ENCODE measurements at places on chromosomes 11 and 22.

DNA sequence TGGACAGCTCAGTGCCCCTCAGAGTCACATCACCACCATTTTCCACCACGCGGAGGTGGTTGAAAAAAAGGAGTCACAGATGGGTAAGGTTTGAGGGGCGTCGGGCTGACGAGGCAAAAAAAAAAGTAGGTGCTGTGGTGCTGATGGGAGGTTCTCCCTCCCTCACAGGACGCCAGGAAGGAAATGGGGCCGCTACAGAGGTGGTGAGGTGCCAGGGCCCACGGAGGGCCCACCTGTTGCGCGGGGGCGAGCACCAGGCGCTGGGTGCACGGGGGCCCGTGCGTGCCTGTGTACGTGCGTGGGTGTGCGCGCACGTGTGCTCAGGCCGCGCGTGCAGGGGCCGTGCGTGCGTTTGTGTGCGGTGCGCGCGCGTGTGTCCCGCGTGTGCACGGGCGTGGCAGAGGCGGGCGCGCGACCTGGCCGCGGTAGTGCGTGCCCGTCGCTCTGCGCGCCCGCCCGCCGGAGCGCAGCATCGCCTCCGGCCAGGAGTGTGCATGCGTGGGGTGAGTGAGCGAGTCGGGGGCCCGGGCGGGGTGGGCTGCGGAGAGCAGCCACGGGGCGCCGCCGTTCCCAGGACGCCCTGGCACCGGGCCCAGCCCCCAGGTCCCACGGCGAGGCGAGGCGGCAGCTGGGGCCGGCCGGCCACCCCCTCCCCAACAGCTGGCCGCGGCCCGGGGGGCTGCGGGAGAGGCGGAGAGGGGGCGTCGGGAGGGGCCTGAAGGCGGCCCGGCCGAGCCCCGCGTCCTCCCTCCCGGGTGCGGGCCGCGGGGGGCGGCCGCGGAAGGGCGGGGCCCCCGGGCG, 2.8 kb downstream of the PDGFB start:
- no peak for DNase-seq

DNA sequence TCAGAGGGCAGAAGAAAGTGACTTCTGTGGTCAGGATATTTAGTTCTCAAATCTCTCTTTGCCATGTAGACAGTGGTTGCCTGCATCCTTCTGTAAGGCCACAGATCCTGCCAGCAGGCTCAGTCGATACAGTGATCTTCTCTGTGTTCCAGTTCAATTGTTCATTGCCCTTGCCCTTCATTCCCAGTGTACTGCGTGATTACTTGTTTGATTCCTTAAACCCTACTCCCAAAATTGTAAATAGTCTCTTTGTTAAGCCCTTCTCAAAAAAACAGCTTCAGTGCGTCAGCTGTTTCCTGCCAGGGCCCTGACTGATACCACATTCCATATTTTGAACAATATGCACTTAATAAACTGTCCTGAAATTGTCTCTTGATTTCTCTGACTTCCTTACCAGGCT, 9.3 kb upstream of the TYR start:
- no peak for DNase-seq

- no peak for DNase-seq
Measured at GRCh38 chr11:34513682-34514449, at the start of gene ELF5. TSS of gene ELF5 (minus strand) at chr11:34513794. CDS start at chr11:34505749, 8,045 bp downstream.

DNA sequence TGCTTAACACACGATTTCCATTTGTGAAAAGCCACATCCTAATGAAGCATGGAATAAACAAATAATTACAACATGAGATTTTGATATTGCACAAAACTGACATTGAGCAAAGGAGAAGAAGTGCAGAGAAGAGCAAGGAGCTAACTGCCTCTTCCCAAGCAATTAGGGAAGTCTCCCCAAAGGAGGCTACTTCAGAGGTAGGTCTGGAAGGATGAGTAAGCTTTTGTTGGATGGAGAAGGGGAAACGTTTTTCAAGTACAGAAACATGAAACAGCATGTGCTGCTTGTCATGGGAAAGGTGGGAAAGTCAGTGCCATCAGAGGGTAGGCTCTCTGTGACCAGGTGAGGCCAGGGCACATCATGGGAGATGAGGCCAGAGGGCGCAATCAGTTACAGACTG, 132.2 kb upstream of the SESN3 start:
- DNase-seq: no peak

- no peak for DNase-seq
Measured at GRCh38 chr22:18057568-18058209, 20.1 kb upstream of the PEX26 start.

DNA sequence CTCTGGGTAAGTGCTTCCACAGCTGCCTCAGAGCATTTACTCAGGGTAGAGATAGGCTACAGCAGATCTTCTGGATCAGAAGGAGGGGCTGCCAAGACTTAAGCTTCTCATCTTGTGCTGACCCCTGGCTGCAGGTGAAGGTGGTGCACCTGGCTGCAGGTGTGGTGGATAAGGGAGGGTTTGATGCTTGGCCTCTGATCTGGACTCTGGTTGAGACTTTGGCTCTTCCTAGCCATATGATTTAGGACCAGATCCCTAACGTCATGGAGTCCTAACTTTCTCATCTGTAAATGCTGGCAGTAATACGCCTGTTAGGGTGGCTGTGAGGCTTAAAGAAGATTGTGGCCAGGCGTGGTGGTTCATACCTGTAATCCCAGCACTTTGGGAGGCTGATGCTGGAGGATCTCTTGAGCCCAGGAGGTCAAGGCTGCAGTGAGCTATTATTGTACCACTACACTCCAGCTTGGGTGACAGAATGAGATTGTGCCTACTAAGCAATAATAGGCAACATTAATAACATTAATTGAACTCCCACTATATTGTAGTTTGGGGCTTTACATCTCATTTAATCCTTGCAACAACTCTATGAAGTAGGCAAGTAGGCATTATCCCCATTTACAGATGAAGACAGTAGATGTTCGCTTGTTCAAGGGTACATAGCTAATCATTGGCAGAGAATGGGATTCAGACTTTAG, 10.7 kb downstream of the DTX4 start:
- no peak for DNase-seq

DNA sequence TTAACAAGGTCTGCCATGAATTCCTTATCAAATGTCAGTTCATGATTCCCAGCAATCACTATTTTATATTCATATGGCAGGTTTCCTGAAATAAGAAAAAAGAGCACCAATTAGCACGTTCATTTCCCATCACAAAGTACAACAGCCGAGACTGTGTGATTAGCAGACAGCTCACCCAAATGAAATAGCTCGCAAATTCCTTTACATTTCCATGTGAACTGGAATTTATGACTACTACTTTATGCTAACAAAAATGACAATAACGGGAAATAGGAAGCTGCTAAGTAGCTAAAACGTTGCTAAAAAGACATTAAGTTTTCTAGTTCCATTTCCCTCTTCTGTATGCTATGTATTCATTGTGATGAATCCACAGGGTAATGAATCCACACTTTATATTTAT, 90.7 kb downstream of the MPPED2 start:
- no peak for DNase-seq

DNA sequence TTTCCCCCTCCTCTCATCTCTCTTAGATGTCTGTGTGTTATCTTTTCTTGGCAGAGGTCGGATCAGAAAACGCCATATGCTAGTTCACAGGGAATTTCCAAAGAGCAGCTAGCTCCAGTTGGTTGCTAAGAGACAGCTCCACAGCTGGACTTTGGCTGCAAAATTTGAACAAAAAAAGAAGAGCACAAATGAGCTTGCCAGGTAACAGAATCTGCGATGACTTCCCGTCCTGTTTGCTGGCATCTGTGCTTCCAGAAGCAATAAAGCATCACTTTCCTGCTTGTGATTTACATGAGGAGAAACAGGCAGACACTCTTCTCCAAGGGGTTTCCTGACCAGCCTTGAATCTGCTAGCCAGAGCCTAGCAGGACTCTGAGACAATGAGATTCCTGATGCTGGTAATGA, 596.0 kb upstream of the B3GAT1 start:
- peak; percentile 70 for DNase-seq

GRCh38 chr11:82080160-82080559, 653.5 kb downstream of the FAM181B start:
- no peak for DNase-seq

- DNase-seq: no peak
Measured at GRCh38 chr11:117819096-117820040, 5.2 kb downstream of the FXYD2 start.

GRCh38 chr22:49536571-49537131, 291.0 kb downstream of the BRD1 start:
- DNase-seq: no peak

DNA sequence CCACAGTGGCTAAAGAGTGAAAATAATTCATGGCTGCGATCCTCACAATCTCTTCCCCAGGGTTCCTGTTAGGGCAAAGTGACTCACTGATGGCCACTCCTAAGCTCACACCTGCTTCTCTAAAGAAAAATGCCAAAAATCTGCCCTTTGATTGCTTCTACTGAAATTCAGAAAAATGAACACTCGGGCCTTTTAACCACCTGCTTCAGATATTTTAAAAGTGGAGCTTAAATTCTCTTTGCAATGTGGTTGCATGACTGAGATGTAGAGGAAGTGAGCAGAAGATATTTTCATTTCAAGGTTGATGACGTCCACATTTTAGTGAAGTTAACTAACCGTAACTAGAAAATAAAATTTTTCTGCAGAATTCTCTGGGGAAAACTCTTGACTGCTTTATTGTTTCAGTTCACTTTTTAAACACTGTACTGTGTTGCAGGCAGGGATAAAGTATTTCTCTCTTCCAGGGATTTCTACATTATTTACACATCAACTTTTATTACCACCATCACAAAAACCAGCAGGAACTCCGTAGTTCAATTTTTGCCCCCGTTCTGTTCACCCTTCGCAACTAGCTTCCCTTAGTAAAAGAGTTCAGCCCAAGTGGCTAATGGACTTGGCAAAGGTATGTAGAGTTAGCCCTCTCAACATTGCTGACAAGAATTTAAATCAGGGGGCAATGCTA, 8.5 kb downstream of the RAB30 start:
- DNase-seq: no peak

DNA sequence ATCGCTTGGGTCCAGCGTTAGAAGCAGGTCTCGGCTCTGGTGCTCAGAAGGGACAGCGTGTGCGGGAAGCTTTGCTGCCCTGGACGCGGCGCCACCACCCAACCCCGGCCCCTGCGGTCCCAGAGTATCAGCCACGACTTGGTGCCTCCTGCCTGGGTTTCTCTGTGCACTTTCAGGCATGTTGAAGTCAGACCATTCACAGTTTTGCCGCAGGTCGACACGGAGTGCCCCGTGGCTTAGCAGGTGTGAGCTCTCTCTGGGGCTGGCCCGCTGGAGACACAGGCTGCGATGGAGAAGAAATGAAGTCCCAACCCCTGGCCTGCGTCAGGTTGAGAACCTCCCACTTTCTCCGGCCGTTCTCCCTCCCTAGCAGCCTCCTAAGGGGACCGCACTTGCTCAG, 494.5 kb downstream of the BRD1 start:
- DNase-seq: no peak

DNA sequence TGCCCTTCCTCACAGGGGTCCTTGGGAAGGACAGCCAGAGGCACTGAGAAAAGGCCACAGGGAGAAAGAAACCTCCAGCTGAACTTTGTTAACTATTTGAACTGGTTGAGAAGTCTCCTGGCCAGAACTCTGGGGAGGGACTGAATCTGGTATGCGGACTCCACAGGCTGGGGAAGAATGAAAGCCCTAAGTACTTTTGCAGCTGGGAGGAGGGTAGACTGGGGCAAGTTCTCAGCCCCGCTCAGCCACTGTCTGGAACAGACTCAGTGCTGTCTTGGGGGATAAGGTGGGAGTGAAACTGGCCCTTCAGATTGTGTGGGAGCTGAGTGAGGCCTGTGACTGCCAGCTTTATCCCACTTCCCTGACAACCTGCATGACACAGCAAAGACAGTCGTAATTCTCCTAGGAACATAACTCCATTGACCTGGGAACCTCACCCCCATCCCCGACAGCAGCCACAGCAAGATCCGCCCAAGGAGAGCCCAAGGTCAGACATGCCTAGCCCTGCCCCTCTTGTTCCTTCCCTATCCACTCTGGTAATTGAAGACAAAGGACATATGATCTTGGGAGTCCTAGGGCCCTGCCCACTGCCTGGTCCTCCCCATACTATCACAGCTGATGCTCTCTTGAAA, 475.1 kb upstream of the CNTN5 start:
- DNase-seq: no peak

GRCh38 chr11:1252371-1253102, 29.7 kb downstream of the MUC5B start:
- DNase-seq: no peak

DNA sequence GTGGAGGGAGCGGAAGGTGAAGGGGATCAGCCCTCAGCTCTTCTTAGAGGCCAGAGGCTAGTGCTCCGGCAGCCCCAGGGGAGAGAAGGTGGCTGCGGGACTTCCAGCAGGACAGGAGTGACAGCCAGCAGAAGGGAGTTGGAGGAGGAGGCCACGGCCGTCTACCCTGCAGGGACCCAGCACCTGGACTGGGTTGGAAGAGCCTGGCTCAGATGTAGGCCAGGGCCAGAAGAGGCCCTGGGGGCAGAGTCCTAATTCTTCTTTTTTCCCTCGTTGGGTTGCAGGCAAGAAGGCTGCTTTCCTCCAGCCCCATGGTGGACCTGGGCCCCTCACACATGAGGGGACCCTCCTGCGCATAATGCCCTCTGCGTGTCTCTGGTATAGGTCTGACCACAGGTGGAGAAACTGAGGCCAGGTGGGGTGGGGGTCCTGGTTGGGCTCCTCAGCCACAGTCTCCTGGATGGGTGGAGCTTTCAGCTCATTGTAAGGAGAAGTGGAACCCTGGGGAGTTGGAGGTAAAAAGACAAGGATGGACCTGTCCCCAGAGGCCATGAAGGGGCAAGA, 2.3 kb upstream of the MCAM start:
- no peak for DNase-seq

DNA sequence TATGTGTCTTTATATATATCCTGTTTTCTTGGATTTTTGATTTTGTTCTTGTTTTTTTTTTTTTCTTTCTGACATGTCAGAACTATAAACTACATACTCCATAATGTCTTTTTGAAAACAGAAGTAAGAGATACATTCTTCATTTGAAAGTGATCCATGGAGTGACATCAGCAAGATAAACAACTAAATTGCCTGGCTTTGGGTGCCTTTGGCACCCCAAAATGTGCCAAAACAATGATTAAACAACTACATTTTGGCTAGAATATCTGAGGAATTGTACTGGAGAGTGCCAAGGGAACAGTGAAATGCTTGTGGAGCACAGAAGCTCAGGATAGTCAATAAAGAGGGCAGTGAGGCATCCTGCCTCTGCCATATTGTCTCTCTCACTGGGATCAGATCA, 766.1 kb upstream of the ANO3 start:
- DNase-seq: no peak

- no peak for DNase-seq
Measured at GRCh38 chr11:69010964-69011623, 2.0 kb downstream of the MRGPRF start.

- no peak for DNase-seq
Measured at GRCh38 chr11:61694946-61695706, 14.9 kb downstream of the DAGLA start.

GRCh38 chr22:31192513-31192912, 19.6 kb upstream of the LIMK2 start:
- no peak for DNase-seq
